ENCODE measurements at places on chromosomes 16 and 17.
A peak's percentile ranks its signal among the peaks of the same experiment; 100 is the strongest.

- no peak for DNase-seq
Measured at GRCh38 chr16:28087675-28088300, 24.3 kb upstream of the GSG1L start.

- DNase-seq, result peak; percentile 4
Measured at GRCh38 chr17:28865946-28866752, 11.3 kb downstream of the ERAL1 start.

- DNase-seq, result no peak
Measured at GRCh38 chr17:2751491-2751890, 2.0 kb upstream of the CCDC92B start.

GRCh38 chr17:32588982-32589381 is 102.2 kb downstream of the CDK5R1 start:
- no peak for DNase-seq

DNA sequence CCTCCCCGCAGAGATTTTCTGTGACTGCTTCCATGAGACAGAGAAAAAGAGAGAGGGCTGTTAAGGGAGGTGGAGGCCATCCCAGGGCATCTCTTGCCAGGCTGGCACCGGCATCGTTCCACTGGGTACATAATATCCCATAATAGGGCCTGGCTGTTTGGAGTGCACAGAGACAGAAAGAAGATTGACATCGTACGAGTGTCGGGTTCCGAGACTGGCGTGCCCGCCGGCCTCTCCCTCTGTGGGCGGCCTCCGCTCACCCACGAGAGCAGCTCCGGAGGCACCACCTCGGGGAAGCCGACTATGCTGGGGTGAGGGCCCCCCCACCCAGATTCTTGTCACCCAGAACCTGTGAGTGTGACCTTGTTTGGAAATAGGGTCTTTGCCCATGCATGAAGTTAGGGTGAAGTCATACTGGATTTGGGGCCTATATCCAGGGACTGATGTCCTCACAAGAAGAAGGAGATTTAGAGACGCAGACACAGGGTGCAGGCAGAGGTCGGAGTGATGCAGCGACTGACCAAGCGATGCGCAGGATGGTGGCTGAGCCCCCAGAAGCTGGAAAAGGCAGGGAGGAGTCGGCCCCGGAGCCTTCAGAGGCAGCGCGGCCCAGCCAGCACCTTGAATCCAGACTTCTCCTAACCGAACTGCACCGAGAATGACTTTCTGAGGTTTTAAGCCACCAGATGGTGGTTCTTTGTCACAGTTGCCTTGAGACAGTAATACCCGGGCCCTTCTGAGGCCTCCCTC is 101.8 kb upstream of the CIBAR2 start:
- DNase-seq, result no peak

DNA sequence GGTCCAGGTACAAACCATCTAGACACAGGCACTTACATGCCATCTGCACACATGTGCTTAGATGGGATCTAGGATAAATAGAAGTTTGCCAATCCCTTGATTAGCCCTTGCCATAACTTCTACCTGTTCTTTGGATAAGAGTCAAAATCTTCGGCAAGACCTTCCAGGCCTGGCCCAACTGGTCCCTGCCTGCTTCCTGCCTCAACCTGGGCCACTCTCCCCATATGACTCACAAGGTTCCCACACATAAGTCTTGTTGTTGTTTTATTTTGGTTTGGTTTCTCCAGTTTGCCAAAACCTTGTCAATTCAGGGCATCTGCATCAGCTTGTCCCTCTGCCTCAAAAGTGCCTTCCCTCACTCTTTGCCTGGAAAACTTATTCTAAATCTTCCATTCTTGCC is 95.3 kb upstream of the XYLT1 start:
- DNase-seq, result no peak

DNA sequence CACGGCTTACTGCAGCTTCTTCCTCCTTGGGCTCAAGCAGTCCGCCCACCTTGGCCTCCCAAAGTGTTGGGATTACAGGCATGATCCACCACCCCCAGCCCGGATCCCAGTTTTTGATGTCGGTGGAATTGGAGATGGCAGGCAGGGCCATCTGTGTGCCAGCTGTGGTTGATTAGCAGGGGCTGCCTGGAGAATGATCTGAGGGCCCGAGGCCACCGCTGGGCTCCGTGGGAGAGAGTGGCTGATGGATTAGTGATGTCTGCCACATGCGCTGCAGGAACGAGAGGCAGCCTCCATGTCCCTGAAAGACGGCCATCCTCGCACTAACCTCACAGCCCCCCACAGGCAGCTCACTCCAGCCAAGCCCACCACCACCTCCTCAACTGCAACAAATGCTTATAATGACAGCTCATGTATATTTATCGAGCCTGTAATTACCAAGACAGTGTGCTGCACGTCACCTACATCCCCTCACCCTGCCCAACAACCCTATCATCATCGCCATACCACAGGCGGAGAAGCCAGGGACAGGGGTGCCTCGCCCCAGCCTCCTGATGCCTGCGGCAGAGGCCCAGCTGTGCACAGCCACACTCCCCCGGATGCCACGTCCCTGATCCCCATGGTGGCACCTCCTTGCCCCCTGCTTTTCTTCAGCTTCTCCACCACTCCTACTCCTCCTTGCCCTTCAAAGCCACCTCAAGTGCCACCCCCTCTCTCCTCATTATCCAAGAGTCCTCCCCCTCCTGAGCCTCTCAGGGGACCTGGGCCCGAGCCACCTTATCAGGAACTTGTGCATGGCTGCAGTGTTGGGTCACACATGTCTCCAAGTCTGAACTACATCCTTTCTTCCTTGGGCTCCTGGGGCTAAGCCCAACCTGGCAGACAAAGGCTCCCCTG is 33.2 kb downstream of the ACTG1 start:
- no peak for DNase-seq

GRCh38 chr16:84843149-84844048 is 23.6 kb downstream of the CRISPLD2 start:
- DNase-seq, result no peak

GRCh38 chr17:48792033-48792798 is 24.8 kb downstream of the TTLL6 start:
- DNase-seq, result peak; percentile 3

DNA sequence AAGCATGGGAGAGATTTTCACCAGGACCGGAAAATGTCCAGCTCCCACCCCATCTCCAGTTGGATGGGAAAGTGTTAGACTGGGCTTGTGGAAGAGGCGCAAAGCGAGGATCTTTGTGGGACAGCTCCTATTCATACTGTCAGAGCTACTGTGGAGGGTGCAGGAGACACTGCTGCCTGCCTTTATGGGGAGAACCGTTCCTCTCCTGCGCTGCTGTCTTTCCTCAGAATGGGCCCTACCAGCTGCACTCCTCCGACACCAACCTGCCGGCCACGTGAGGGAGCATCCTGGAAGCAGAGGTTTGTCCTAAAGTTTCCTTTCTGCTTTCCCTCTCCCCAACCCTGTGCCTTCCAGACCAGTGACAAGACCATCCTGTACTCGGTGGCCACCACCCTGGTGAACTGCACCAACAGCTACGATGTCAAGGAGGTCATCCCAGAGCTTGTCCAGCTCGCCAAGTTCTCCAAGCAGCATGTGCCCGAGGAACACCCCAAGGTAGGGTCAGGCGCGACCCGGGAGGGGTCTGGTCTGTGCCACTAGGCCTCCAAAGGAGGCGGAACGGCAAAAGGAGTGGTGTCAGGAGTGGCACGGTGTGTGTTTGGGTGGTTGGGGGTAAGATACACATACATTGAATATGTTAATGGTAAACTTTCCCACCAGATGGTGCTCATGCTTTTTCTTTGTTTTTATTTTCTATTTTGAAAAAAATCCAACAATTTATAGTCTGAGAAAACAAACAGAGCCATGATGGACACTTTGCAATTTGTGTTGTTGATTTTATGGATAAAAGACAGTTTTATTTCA is 23.0 kb downstream of the SLC35G3 start:
- DNase-seq, result no peak

DNA sequence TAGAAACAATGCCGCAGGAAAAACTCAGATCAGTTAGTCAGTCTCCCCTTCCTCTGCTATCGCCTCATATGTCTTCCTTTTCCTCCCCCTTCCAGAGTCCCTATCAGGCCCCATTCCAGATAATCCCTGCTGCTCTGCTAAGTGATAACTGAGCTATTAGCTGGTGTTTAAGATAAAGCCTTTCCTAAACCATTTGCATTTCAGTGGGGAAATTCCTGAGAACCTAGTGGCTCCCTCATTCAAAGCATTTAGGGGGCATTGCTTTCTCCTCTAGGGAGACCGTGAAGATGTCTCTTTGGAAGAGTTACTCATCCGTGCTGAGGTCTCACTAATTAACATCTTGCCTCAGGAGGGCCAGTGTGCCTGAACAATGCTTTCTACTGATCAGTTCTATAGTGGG is 401.6 kb downstream of the NPIPA7 start:
- DNase-seq, result no peak

- DNase-seq, result peak; percentile 86
Measured at GRCh38 chr17:69327060-69327831, at the start of gene ABCA5. Gene ABCA5, minus strand, starts transcription at chr17:69327133. Its CDS starts 12,718 bp downstream, at chr17:69314415.

DNA sequence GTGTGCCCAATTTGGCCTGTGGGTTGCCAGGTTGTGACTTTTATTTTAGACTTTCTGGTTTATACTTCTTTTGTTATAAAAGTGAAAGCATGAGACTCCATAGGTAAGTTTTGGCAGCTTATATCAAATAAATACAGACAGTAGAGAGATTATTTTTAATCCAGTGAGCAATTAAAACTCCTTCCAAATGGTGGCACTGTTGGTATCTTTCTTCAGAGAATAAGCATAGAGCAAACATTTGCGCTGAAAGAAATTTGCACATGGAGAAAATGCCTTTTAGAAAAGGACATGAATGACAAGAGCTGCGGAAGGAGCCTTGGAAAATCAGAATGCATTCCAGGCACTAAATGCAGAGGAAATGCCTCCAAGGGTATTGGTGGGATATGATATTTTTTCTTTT is 46.1 kb upstream of the DNAJA2 start:
- DNase-seq, result peak; percentile 0

DNA sequence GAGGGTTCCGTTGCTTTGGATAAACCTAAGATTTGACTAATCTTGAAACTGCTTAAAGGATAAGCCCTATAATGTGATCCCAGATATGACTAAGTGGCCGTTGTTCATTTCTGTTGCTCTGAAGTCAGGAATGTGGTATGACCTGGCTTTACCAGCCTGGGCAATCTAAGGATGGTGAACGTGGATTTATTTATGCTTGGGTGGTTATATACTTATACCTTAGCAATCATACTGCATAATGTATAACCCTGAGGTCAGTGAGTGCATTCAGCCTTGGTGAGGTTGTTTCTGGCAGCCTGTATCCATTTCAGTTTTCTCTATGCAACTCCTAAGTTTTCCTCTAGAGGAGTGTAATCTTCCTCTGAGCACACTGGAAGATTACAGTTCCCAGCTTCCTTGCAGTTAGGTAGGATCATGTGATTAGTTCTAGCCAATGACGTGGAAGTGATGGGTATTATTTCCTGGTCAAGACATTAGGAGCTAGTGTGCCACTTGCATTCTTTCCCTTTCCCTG is 41.9 kb downstream of the FTO start:
- DNase-seq, result peak; percentile 71

Measured in kidney glomerular epithelial cell (primary cell).